ENCODE measurements at places on chromosomes 2 and 18.

- DNase-seq, result no peak
These were observed 333.7 kb upstream of the FANCL start for GRCh38 chr2:58574873-58575272.

DNA sequence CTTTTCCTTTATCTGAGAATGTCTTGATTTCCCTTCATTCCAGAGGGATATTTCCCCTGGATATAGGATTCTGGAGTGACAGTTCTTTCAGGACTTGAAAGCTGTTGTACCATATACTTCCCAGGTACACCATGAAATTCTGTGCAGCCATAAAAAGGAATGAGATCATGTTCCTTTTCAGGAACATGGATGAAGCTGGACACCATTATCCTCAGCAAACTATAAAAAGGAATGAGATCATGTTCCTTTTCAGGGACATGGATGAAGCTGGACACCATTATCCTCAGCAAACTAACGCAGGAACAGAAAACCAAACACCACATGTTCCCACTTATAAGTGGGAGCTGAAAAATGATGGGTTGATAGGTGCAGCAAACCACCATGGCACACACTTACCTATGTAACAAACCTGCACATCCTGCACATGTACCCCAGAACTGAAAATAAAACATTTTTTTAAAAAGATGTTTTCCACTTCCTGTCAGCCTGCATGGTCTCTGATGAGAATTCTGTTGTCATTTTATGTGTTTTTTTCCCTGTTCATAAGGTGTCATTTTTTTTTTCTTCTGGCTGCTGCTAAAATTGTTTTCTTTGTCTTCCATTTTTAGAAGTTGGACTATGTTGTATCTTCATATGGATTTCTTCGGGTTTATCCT, 133.3 kb downstream of the DNAH6 start:
- DNase-seq, result no peak

- no peak for DNase-seq
These were observed 270.2 kb downstream of the GBX2 start for GRCh38 chr2:235897992-235898391.

GRCh38 chr2:69945941-69946340, 15.5 kb downstream of the ASPRV1 start:
- no peak for DNase-seq

DNA sequence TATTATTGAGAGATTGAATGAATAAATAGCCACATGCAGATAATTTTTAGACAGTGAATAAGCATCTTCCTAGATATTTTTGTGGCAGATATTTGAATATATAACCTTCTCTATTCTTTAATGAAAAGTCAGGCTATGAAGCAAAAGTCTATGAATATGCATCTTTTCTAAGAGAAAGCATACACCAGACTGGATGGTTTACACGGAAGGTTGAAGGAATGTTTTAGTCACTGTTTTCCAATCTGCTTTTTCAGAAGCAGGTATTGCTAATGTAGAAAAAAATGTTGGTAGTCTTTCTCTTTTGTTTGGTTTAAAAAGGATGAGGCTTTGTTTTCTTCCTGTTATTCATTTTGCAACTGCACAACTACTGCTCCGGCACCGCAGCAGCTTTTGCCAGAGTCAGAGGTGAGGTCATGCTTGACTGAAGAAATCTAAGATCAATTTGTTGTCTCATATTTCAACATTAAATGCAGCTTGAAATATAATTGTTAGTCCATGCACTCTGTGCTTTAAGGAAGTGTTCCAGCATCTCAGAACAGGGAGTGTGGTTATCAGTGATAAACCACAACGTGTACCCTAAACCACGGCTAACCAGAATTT, 1540.8 kb upstream of the PIK3C3 start:
- no peak for DNase-seq

- DNase-seq, result no peak
These were observed 5.7 kb downstream of the FAM237A start for GRCh38 chr2:206647985-206648384.
